Right cardiac atrium (tissue), 5 donors: ENCODE measurements at places on chromosomes 5 and 9.
A peak's percentile ranks its signal among the peaks of the same experiment; 100 is the strongest.

DNA sequence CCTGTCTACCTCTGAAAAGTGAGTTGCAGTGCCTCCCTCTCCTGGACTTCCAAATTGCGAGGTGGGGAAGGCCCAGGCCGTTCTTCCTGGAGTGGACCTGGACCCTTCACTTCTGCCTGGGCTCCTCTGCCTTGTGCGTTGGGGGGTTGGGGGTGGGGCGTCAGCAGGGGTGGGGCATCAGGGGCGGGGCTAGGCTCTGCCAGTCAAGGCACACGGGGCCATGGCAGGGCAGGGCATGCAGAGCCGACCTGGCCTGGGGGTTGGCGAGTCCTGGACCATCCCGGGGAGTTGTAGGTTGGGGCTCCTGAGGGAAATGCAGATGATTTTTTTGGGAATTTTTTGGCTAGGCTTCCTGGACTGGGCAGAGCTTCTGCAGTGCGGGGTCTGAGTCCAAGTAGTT is 87.1 kb downstream of the EHMT1 start:
- DNase-seq = no peak

DNA sequence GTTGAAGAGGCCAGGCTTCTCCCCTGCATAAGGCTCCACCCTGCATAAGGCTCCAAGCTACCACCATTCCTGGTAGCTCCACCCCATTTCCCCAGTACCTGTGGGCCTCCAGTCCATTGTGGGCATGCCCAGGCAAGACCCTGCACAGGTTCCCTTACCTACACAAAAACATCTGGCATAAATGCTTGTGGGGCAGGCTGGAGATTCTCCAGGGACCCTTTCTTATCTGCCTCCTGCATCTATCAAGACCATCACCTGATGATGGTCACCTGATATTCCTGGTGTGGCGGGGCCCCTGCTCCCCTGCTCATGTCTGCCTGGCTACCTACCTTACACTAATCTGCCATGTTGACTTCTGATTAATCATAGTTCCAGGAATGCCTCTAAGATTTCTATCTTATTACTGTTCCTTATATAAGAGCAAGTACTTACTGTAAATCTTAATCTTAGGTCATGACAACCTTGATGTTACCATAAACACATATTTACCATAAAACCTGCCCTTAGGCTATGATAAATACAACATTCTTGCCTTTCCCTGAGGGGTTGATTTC is 41.0 kb downstream of the FGD3 start:
- no peak for DNase-seq

GRCh38 chr9:15295761-15296405 is 11.1 kb downstream of the TTC39B start:
- DNase-seq = no peak

DNA sequence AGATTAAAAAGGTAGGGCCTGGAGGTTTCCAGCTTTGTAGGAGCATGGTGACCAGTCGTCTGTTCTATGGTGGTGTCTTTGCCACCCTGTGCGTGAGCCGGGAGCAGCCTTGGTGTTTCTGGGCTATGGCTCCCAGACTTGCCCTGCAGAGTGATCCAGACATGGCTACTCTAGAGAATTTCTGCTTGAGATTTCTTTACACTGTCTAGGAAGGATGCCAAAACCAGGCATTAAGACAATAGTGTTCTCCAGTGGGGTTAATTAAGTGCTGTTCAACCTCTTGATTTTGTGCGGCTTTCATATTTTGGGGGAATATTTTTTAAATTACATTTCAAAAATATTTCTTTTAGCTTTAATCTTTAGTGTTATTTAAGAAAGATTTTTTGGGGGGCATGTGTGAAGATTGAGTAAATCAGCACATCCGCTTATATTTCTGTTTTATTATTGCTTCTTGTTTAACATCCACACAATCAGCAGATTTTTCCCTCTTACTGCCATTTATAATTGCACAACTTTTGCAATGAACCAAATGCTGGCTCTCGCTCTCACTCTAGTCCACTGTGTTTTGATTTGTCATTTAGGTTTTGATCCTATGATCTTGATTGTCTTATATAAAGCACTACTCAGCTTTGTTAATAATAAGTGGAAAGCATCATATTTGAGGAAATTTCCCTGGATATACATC is 110.5 kb downstream of the RASGRF2 start:
- DNase-seq = no peak

GRCh38 chr9:86288499-86289198 is 6.3 kb upstream of the ISCA1 start:
- no peak for DNase-seq

DNA sequence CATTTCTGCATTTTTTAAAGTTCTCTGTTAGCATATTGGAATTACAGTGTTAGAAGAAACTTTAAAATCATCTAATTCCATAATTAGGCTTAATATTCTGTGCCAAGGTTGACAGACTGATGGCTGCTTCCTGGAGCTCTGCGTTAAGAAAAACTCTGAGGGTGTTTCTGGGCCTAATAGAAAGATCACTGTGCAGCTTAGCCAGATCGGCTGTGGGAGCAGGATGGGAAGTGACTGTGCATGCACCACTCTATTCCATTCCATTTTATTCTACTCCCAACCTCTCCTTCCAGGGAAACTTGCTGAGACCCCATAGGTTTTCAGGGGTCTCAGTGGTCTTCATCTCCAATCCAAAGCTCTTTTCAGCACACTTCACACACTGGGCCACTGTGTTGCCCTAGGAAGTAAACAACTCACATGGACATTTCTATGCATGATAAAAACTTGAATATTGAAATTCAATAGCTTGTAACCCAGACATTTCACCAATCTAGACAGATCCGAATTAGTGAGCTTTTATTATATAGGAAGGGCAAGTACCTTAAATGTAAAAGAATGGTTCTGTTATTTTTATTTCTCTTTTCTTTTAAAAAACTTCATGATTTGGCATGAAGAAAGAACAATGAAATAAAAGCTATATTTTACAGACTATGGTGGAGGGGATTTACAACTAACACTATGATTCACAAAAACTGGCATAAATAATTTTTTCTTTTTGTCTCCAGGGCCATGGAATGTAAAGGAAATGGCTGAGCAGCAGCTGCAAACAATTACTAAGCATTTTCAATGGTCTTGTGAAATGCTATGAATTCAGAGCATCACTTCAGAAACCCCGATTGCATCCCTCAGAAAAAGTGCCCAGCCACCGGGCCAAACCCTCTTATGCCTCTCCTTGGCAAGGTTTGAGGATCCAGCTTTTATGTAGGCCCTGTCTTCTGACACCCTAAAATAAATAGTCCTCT is 51.4 kb upstream of the DAB2 start:
- no peak for DNase-seq

- DNase-seq = no peak
Measured at GRCh38 chr5:69250593-69250992, 15.9 kb downstream of the CDK7 start.

DNA sequence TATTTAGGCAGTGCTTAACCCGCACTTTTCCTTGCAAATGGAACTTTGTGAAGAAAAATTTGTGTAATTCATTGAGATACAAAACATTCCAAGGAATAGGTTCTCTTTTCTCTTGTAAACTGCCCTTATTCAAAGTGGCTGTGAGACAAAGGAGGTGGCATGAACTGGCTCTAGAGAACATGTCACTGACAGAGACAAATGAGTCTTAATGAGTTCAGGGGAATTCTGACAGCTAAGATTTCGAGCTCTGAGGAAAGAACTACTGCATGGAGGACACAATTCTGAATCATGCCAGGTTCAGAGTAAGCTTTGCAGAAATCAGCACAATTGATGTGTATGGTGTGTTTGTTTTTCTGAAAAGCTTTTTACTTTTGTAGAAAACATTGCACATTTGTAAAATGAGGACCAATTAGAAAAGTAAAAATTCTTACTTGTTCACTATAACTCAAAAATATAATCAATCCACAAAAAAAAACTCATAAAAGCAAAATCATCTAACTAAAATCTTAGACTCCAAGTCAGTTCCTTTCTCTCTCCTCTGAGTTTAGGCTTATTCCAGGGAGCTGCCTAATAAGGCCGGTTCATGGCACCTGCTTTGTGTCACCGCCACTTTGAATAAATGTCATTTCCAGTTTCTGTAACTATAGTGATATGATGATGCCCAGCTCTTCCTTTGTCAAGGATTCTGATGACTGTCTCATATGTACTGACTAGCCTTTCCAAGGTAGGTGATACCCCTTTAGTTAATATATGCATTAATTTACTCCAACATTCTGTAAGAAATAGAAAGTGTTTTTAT is 163.2 kb downstream of the HCN1 start:
- DNase-seq = peak; percentile 37

DNA sequence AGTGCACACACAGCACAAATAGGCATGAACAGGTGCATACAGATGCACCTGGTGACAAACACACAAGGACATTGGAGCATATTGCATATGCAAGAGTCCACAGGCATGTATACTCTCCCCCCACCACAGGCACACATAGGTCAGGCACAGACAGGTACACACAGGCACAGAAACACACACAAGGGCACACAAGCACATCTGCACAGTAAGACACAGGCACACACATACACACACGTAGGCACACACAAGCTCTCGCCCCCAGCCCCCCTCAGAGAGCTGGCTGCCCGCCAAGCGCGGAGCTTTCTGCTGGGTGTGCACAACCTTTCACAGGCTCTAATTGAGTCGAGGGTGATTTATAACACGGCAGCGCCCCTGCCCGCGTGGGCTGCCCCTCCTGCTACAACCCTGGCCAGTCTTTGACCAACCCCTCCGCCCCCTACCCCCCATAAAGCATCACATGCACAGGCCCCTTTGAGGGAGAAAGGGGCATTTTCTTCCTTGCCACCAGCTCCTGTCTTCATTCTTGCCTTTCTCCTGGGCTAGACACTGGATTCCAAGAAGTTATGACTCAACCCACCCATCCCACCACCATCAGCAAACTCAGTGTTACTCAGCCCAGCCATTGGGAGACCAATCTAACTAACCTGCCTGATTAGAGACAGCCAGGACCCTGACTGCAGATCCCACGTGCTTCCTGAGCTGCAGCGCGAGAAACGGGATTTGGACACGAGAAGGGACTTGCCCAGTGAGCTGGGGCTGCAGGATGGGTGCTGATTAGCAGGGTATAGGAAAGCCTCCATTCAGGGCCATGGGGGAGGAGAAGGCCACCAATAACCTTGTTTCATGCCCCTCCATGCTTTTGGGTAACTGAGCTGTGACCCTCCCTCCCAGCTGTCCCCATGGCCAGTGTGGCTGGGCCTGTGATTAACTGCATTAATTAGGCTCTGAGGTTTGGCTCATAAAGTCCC is 42.8 kb upstream of the PSD2 start:
- DNase-seq = peak; percentile 57
